ENCODE measurements at places on chromosomes 4 and X.

- peak; percentile 95 for DNase-seq
Measured at GRCh38 chr4:138650929-138651448, 364.6 kb upstream of the NOCT start.

- DNase-seq = no peak
Measured at GRCh38 chr4:21009956-21010355, 309.7 kb downstream of the PACRGL start.

DNA sequence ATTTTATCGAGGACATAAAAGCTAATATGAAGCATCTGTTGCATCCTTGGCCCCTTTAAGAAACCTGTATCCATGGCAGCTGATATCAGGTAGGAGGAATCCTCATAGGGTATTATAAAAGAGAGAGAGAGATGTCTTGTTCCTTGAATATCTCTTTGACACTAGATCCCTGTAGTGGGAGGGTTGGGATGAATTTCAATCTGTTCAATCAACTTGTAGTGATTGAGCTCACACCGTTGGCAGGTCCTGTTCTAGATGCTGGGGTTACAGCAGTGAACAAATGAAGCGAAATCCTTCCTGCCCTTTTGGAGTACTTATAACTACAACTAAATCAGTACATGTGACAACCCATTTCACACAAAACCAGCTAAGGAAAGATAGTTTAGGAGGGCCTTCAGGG lies 35.3 kb upstream of the GATB start:
- DNase-seq = no peak

GRCh38 chr4:41883988-41884734 lies 51.1 kb upstream of the TMEM33 start:
- no peak for DNase-seq
